ENCODE measurements at places on chromosomes 2 and 18.

GRCh38 chr2:228728961-228729360 is 542.1 kb downstream of the PID1 start:
- no peak for DNase-seq

GRCh38 chr2:224687156-224687555 is 29.0 kb downstream of the CCDC195 start:
- no peak for DNase-seq

- DNase-seq = no peak
These were observed 59.5 kb upstream of the PPM1B start for GRCh38 chr2:44109166-44109565.

DNA sequence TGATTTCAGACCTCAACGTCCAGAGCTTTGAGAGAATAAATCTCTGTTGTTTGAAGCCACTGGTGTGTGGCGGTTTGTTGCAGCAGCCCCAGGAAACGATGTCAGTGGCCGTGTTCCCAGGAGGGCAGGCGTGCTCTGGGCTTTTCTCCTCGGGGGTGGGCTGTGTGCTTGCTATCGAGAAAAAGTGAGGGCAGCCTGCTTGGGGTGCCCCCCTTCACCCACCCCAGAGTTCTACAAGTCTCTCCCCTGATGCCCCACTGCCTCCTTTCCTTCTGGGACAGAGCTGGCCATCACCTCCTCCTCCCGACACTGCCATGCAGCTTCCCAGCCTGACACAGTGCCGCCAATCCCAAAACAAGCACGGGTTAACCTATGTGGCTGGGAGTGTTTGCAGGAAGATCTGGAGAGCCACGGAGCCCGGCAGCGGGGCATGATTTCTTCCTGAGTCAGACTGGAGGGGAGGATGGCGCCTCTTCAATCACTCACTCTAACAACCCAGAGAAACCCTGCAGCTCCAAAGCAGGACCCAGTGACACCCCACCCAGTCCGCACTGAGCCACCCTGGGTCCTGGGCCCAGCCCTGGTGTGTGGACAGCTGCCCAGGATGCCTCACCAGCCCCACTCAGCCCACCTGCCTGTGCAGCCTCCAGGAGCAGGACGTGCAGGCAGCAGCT is 213.7 kb upstream of the RAB6C start:
- no peak for DNase-seq

DNA sequence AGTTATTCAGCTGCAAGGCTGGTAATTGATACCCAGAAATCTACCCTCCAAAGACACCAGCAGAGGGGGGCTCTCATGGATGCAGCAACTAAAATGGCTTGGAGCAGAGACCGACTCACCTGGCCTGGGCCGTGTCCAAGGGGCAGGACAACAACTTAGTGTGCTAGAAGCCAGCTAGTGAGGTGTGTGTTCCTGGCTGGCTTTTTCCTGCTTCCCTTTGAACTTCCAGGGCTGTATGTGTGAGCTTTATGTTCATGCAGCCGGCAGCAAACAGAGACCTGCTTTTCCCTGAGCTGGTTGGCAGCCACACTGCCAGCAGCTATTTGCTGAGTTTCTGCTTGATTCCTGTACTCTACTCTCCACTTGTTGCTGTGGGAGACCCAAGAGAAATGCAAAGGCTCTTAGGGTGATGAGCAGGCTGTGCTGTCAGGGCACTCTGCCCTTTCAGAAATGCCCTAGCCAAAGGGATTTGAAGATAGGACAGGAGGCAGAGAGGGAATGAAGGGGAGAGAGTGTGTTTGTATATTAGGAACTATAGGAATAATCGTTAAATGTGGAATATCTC is 23.7 kb upstream of the GRP start:
- DNase-seq = no peak

GRCh38 chr18:69567813-69568488 is 167.3 kb downstream of the DOK6 start:
- DNase-seq = no peak

GRCh38 chr2:219901155-219901554 is 273.7 kb downstream of the SLC4A3 start:
- no peak for DNase-seq

Measured in KG1 (cell line).